Stimulated activated CD8-positive, alpha-beta memory T cell treated with anti-CD3 and anti-CD28 coated beads, Interleukin-4, amount 100 ng/mL, for 1 hour (primary cell): ENCODE measurements at places on chromosomes 3 and 15.

DNA sequence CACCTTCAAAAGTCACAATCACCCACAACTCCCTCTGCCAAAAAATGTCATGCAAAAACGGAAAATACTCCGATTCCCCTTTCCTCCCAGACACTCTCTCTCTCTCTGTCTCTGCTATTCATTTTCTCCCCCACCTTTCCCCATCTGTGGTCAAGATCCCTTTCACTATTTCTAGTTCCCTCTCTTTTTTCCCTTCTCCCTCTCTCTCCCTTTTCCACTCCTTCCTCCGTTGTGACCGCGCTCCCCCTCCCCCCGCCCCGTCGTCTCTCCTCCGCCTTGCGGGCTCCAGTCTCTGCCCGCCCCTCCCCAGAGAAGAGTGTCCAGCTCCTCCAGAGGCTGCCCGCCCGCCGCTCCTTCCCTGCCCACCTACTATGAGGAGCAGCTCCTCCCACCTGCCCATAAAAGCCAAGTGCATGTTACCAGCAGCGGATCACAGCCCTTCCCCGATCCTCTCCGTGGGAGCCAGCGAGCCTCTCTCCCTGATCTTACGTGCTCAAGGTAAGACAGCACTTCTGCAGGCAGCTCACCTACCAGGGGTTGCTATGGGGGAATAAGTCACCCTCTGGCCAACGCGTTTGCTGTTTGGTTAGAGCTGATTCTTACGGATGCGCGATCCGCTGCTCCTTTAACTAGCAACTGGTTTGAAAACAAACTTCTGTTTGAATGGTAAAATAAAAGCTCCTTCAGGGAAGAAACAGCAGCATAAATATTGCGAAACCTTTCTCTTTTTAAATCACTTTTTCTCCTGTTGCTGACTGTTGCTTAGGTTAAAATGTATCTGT, at the start of gene COL8A1:
COL8A1 (plus strand) TSS at position 428 of the 782 bp plus-strand sequence. CDS start 152,089 bp downstream, outside the sequence.
- no peak for DNase-seq

DNA sequence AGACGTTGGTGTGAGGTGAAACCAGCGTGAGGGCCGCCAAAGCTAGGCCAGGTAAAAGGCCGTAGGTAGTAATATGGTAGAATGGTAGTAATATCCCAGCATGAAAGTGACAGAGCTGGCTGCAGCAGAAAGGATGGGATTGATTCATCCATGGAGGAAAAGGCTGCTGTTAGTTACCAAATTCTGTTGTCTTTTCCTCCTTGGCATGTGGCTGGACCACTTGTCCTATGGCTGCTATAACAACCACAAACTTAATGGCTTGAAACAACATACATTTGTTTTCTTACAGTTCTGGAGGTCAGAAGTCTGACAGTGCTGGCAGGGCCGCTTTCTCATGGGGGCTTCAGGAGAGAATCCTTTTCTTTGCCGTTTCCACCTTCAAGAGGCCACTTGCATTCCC, 47.8 kb upstream of the CHST2 start:
- DNase-seq = no peak

DNA sequence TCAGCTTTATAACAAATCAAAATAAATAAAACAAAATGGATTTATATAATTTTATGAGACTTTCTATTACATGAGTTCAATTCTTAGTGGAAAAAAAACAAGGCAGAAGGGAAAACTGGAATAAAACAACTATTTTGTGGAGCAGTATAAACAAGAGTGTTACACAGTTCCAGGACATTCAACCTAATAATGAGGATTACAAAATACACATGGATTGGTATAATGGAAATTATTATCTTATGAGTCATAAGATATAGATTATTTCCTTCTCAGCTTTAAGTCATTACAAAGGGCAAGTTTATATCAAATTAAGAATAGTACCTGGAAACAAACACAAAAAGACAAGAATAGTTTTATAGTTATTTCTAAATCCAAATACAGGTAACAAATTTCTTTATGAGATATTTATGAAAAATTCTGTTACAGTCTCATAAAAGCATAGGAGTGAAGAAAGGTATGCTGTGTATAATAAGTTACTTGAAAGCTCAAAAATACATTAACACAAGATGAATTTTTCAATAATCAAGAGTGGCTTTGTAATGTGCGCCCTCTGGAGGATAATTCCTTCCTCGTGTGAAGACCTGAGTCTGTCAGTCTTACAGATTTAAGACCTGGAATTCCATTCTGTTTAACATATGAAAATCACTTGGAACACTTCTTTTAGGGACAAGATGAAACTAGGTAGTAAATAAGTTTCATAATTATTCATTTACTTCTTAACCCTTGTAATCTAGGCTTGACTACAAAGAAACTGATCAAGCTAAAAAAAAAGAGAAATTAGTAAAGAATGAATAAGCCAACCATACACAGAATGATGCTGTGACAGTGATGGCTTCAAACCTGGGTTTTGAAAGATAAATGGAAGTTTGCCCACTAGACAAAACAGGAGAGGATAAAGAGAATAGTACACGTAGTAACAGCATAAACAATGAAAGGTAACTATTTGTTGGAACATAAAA, 9.5 kb downstream of the COPS2 start:
- no peak for DNase-seq

DNA sequence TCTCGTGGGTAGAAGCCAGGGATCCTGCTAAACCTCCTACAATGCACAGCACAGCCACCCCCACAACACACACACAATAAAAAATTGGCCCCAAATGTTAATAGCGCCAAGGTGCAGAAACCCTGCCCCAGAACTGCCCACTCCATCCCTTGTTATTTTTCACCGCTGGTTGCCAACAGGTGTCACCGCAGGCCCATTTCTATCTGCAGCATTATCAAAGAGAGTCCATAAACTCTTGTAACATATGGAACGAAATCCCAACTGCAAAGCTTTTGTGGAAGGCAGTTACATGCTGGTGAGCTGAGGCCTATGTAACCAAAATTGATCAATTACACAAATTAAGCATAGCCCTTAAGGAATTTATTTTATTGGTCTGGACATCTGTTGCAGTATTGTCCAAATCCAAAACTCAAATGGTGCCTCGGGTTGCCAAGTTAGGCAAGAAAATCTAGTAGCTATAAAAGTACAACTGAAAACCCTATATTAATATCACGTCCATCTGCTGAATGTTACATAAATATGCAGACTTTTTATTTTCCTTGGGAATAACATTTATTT, 66.2 kb downstream of the SAMMSON start:
- DNase-seq = no peak

DNA sequence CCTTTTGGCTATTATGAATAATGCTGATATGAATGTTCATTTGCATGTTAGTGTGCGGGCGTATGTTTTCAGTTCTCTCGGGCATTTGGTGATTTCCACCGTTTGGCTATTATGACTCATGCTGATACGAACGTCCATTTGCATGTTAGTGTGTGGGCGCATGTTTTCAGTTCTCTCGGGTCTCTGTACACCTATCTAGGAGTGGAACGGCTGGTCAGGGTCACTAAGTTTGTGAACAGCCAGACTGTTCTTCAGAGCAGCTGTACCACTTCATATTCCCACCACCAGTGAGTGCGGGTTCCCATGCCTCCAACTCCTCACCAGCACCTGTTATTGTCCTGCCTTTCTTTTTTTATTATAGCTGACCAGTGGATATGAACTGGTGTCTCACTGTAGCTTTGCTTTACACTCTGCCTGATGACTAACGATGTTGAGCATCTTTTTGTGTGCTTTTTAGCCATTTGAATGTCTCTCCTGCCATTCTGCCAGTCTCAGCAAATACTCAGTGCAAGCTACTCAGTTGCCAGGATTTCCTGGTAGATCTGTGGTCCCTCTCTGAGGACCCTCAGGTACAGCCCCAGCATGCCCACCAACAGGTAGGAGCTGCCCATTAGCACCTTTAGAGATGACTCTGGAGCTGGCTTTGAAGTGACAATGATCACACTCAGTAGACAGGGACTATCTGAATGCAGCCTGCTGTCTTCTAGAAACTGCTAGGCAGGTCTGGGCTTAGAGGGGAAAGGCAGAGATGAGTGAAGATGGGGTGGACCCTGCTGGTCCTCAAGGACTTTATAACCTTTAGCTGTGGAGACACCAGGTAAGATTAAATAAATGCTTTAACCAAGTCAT, 141.1 kb downstream of the XXYLT1 start:
- no peak for DNase-seq

- no peak for DNase-seq
Observed at GRCh38 chr3:51568996-51569395, 30.5 kb downstream of the RAD54L2 start.

GRCh38 chr15:90174140-90174875, 26.8 kb upstream of the SEMA4B start:
- no peak for DNase-seq

- DNase-seq = no peak
Observed at GRCh38 chr3:4995500-4996053, 16.3 kb downstream of the BHLHE40 start.

- DNase-seq = no peak
Observed at GRCh38 chr15:23574742-23575141, 9.3 kb downstream of the MKRN3 start.

- no peak for DNase-seq
Observed at GRCh38 chr3:141392416-141392815, 24.1 kb downstream of the ZBTB38 start.

DNA sequence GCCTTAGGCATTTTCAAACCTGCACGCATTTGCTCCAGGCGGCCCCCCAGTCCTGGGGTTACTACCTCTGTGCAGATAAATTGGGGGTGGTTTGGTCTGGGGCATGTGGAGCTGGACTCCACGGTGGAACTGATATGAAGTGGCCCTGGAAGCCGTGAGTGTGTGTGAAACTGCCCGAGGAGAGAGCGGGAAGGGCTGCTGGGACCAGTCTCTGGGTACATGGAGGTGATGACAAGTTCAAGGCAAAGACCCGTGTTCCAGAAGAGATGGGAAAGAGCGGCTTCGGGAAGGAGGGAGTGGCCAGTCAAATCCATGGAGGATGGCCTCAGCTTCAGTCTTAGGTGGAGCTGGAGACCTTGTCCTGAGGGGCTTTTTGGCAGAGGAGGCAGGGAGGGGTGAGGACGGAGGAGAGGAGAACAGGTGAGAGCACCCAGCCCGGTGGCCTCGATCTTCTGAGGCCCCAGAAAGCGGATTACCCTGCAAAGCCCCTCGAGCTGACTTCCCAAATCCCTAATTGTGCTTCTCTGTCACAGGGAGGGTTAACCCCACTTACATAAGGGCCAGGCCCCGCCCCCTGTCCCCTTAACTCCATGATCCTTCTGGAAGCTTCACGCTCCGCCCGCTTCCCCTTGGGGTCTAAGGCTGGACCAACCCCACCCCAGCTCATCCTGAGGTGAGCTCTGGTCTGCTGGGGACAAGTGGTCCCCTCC, 1.9 kb upstream of the NR2E3 start:
- no peak for DNase-seq

GRCh38 chr15:53513431-53513830, 246.0 kb downstream of the WDR72 start:
- no peak for DNase-seq

GRCh38 chr3:127680798-127681221, 8.1 kb downstream of the ABTB1 start:
- no peak for DNase-seq

- DNase-seq = no peak
Observed at GRCh38 chr3:17573396-17573795, 169.0 kb downstream of the TBC1D5 start.

DNA sequence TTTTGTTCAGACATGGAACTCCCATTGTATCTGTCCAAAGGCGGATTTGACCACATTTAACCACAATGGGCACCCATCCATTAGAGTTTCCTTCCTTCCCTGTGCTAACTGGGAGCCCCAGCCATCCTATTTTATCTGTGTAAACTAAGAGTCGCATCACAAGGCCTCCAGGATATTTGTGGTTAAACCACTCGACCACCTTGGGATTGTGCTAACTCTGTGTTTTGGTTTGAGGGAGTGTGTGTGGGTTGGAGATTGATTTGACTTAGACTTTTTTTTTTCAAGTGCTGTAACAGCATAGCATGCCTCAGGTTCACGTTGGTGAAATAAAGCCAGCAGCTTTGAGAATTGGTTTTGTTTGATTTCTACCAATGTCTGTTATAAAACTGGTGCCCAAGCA, 100.4 kb upstream of the TP63 start:
- no peak for DNase-seq

- DNase-seq = no peak
Observed at GRCh38 chr3:158058495-158059130, 47.6 kb downstream of the SHOX2 start.

DNA sequence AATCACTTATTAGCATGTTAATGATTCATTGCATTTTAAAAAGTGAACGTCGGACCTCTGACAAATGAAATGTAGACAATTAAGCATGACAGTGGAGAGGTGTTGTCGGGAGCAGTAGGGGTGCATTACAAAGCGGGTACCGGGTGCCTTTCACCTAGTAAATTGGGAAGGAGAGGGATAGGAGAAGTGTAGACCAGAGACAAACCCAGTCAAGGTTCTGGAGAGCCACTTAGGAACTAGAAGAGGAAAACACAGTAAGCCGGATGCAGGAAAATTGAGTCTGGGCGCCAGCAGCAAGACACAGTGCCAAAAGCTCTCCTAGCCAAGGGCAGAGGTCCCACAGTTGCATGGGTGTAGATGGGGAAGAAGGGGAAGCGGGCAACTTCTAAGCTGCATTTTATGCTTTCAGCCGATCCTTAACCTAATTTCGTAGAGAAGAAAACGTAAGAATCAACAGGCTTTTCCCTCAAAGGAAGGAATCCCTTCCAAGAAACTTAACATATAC, 3.1 kb upstream of the CERS3 start:
- DNase-seq = no peak

- no peak for DNase-seq
Observed at GRCh38 chr15:82132096-82132495, 86.3 kb upstream of the MEX3B start.

- DNase-seq = no peak
Observed at GRCh38 chr15:79028411-79028964, 62.1 kb downstream of the RASGRF1 start.

DNA sequence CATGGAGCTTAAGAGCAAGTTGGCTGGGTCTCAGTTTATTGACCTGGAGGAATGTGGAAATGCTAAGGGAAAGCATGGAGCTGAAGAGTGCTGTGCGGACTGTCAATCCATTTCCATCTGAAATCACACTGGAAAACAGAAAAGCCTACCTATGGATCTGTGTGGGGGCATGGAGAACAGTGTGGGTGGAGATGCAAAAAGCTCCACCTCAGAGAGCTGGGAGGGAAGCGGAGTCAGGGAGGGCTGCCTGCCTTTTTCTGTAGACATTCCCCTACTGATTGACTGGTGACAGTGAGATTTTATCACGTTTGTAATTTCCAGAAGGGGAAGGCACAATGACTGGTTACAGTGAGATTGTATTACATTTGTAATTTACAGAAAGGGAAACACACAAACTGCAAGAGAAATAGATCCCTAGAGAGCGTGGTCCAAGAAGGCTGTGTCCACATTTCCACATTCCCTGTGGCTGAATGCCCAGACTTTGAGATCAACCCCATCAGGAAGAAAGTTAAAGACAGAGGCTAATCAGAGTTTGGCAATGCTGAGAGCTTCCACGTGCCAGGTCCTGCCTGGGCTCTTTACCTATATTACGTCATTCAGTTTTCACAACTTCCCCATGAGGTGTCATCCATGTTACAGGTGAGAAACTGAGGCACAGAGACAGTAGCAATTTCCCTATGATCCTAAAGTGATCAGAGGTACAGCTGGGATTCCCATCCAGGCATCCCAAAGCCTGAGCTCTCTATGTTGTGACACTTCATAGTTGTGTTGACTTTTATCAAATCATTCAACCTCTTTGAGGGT, 67.7 kb upstream of the NSMCE3 start:
- no peak for DNase-seq

- no peak for DNase-seq
Observed at GRCh38 chr3:190811775-190812480, 50.6 kb downstream of the GMNC start.

- no peak for DNase-seq
Observed at GRCh38 chr3:176941689-176942088, 255.6 kb downstream of the TBL1XR1 start.

GRCh38 chr3:125140011-125140817, 72.3 kb downstream of the SLC12A8 start:
- no peak for DNase-seq

- no peak for DNase-seq
Observed at GRCh38 chr3:68866157-68866556, 66.2 kb downstream of the TAFA4 start.
